ENCODE measurements at places on chromosomes 16 and 17.

DNA sequence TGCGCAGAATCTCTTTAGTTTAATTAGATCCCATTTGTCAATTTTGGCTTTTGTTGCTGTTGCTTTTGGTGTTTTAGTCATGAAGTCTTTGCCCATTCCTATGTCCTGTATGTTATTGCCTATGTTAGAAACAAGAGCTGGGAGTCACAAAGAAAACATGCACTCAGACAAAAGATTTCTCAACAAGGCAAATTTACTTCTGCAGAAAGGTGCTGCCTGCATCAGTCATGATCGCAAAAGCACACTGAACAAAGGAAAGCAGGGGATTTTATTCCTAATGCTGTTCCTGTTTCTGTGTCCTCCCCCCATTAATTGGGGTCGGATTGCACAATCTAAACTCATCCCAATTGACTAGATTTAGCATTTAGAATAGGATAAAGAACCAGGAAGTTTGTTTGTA, 55.9 kb downstream of the ATF7IP2 start:
- DNase-seq: no peak

DNA sequence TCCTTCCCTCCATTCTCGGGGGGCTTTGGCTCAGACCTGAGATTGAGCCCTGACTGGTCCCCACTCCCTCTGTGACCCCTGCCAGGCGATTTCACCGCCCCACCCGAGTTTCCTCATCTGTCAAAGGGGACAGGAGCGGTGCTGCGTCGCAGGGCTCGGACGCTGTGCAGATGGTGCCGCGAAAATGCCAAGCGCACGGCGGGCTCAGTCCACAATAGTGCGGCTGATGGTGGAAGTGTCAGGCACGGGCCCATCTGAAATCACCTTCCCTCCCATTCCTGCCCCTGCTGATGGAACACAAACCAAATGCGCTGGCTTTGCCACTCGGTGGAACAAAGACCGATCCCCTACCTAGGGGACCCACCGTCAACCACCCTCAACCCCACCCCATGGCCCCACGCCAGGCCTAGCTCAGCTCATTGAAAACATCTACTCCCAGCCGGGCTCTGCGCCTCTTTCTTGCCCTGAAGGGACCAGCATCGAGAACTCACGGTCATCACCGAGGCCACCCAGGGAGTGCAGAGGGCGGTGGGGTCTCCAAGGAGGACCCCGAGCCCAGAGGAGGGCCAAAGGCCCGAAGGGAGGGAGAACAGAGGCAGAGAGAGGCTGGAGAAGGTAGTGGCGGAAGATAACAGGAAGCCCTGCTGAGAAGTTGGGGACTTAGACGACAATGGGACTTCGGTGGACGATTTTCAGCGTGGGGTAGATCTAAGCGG, 1.4 kb downstream of the CARHSP1 start:
- no peak for DNase-seq

- no peak for DNase-seq
Measured at GRCh38 chr17:51888816-51889215, 269.7 kb downstream of the CA10 start.

DNA sequence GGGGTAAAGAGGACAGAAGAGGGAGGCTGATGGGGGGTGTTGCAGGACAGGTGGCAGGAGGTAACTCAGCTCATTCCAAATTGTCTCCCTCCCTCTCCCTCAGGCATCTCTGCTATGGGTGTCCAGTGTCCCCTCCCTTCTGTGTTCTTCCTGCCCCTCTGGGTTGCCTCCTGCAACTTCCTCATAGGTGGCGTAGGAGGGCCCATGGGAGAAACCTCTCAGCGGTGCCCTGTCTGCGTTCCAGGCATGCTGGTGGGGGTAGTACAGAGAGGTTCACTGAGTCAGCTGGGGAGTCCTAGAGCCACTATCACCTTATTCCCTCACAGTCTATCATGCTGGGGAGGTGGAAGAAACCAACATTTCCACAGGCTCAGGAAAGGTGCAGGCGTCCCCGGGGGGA, 14.7 kb upstream of the ODF4 start:
- no peak for DNase-seq

- no peak for DNase-seq
Measured at GRCh38 chr17:79081571-79082276, 7.1 kb downstream of the ENGASE start.

DNA sequence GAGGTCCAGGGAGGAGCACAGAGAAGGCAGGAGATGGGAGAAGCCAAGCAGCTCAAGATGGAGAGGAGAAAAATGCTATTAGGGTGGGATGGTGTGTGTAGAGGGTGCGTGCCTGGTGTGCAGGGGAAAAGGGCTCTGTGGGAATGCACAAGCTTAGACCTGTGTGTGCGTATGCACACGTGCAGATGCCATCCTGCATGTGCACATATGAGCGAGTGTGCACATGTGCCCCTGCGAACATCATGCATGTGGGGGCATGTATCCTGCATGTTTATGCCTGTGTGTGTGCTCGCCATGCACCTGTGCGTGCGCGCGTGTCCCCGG, 438 bp upstream of the KCNJ12 start:
- no peak for DNase-seq

- DNase-seq: no peak
Measured at GRCh38 chr17:48717367-48718226, 4.7 kb downstream of the PRAC1 start.

DNA sequence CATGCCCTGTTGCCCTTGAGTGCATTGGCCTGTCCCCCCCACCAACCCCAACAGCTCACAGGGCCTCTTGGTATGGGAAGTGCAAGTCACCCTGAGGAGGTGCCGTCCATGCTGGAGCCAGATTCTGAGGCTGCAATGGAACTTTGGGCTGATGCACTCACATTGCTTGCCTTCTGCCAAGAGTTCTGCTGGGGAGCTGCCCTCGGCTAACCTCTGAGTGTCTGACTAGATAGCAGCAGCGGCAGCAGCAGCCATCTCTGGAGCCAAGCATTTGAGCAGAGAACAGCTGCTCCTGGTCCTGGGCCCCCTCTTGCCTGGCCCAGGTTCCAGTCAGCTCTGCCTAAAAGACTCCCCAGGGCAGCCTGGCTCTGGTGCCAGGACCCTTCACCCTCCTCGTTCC, 61.5 kb downstream of the GNAO1 start:
- no peak for DNase-seq

DNA sequence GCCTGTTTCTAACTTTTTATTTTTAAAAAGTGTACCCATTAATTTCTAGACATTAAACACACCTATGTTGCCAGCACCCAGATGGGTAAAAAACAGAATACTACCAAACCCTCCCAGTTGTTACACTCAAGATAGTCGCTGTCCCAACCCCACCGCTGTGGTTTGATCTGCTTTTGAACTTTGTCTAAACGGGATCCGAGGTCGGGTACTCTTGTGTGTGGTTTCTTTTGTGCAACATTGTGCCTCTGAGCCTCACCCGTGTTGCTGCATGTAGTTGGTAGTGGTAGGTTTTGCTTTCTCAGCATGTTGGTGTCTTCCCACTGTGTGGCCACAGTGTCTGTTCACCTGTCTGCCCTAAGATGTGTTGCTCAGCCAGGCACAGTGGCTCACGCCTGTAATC, 4.3 kb downstream of the KLHL36 start:
- no peak for DNase-seq

- no peak for DNase-seq
Measured at GRCh38 chr16:49400611-49401010, 27.0 kb downstream of the C16orf78 start.

DNA sequence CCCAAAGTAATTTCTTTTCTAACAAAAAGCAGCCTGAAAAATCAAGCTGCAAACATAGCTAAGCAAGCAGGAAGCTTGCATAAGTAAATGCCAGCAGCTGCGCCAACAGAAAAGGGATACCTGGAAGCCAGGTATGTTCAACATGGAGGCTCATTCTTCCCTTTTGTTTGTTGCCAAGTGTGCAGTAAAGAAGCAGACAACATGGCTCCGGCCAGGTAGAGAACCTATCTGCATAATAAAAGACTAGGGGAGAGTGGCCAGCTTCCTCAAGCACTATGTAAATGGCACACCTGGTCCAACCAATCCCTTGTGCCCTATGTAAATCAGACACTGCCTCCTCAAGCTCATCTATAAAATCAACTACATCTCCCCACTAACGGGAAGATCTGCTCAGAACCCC, 1407.0 kb downstream of the CDH11 start:
- DNase-seq: no peak

DNA sequence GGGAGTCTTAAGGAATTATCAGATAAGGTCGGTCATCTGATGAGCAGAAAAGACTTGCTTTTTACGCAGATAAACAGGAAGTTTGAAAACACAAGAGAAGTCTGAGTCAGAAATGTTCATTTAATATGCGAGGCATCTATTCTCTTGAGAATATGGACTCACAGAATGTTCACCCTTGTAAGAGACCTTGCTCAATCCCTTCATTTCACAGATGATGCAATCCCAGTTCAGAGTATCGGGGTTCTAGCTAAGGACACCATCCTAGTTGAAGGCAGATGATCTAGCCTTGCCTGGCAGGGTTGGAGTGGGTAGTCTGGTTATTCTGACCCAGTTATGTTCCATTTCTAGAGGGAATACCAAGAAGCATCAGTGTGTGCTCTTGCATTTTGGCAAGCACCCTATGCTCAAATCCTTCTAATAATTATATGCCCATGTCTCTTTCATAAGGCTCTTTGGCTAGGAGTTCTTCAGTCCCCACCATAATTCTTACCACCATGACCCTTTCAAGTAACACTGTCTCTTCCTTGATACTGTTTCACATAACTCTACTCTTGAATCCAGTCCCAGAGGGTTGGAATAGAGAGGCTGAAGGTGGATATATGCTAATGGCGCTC, 42.5 kb downstream of the YPEL2 start:
- DNase-seq: no peak

DNA sequence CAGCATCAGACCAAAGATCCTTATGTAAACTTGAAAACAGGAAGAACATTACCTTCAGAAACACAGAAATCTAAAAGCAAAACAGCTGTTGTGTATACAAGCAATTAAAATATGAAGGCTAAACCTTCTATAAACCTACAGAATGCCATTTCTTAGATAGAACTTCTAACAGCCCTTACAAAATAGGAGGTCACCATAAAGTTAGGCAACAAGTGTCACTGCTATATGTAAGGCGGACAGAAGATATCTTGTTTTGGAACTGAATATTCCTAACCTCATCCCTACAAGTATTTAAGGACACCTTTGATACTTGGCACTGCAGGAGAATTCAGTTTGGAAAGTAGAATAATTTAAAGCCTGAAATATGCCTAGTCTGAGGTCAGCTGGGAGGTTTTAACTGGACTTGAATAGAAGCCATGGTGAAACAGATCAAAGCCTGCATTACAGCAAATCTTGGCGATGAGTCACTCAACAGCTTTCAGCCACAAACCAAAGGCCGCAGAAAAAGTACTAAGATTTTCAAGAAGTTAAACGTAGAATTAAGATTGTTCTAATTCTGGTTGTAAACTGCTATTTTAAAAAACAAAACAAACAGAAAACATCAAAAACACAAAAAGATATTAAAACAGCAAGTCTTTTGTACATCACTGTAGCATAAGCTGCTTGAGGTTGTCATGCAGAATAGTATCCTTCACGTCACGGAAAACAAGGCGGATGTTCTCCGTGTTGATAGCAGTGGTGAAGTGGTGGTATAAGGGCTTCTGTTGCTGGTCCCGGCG, 42.7 kb downstream of the GNA13 start:
- no peak for DNase-seq

- no peak for DNase-seq
Measured at GRCh38 chr16:87895641-87896141, 26.4 kb upstream of the SLC7A5 start.

- DNase-seq: no peak
Measured at GRCh38 chr17:46124695-46125592, 68.3 kb downstream of the KANSL1 start.

- DNase-seq: no peak
Measured at GRCh38 chr16:48129926-48130325, 25.9 kb downstream of the ABCC12 start.

DNA sequence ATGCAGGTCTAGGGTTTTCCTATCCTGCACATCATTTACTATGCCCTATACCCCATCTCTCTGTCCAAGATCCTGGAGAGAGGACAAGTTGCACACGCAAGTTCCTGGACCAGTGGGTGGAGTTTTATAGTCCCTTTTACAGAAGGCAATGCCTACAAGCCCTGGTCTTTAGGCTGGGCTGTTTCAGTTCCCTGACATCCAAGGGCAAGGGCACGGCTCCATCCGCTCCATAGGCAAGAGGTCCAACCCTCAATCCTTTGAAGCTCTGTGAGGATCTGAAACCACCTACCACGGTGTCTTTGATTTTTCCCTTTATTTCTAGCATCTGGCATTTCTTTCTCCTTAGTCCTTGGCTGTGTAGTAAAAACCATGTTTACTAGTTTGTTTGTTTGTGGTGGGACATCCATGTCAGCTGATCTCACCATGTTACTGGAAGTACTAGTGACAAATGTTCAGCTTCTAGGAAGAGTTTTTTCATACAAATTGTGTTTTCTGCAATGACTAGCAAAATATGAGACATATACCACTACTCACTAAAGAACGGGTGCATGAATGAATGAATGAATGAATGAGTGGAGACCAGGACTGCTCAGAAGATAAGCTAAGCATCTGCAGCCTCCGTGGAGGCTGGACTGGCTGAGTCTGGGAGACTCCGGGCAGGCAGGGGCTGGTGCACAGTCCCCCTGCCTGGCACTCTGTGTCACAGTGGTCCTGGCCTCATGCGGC, 359.4 kb downstream of the SLC39A11 start:
- DNase-seq: no peak

GRCh38 chr17:48471817-48472410, 41.9 kb upstream of the SKAP1 start:
- DNase-seq: no peak

DNA sequence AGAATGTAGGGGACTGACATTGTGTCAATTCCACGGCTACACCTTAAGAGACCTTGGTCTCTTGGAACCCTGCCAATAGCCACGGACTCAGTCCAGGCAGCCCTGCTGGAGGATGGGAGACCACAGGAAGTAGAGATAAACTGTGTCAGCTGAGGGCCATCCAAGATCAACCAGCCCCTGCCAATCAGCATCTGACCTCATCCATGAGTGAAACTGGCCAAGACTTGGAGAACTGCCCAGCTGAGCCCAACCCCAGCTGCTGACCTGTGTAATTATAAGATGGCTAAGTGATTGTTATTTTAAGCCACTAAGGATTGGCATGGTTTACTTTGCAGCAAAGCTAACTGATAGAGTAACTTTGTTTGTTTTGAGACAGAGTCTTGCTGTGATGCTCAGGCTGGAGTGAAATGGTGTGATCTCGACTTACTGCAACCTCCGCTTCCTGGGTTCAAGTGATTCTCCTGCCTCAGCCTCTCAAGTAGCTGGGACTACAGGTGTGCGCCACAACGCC, 13.3 kb upstream of the YWHAE start:
- DNase-seq: no peak

- no peak for DNase-seq
Measured at GRCh38 chr16:30375864-30376263, 1.3 kb downstream of the MYL11 start.

- DNase-seq: no peak
Measured at GRCh38 chr16:50146479-50147435, 6.3 kb upstream of the TENT4B start.

GRCh38 chr16:67967958-67968399, 458 bp downstream of the SLC12A4 start:
- DNase-seq: peak; percentile 49

DNA sequence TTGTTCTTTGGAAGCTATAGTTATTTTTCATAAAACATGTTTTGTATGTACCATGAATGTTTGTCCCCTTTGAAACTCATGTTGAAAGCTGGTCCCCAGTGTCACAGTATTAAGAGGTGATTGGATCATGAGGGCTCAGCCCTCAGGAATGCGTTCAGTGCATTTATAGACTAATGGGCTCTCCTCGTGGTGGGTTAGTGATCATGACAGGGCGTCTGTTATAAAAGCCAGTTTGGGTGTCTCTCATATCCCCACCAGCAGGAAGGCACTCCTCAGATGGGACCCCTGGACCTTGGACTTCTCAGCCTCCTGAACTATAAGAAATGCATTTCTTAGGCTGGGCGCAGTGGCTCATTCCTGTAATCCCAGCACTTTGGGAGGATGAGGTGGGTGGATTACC, 10.4 kb downstream of the BANP start:
- DNase-seq: no peak

All from HEK293T (cell line).